Activated CD4-positive, alpha-beta T cell treated with anti-CD3 and anti-CD28 coated beads, Interleukin-2, amount 10 ng/mL, durations not matched to agents 7 days and 5 days (primary cell): ENCODE measurements at places on chromosomes 16 and 17. TPM values are rescaled to one million over a fixed set of nuclear protein-coding genes. Genes with fewer than 3 reads are reported as not detected.

The MMP15 gene
- 0.20 TPM for total RNA-seq

The CDR2L gene
- total RNA-seq: 0.40 TPM

The CALB2 gene
- total RNA-seq: not detected

The NEK8 gene
- 7.3 TPM for total RNA-seq

The SLC47A1 gene
- total RNA-seq: not detected

The CA5A gene
- not detected for total RNA-seq

The HEATR9 gene
- total RNA-seq: 0.27 TPM

The DNAH2 gene
- total RNA-seq: not detected

The FOXF1 gene
- not detected for total RNA-seq

The ITGA2B gene
- 0.47 TPM for total RNA-seq

The ALOXE3 gene
- not detected for total RNA-seq

The DPEP3 gene
- 0.10 TPM for total RNA-seq

The KCNJ2 gene
- total RNA-seq: not detected

The DCAF7 gene
- 135 TPM for total RNA-seq

The PTX4 gene
- total RNA-seq: not detected

The KLHDC4 gene
- 102 TPM for total RNA-seq

The ALOX15B gene
- not detected for total RNA-seq

The TBC1D3K gene
- total RNA-seq: not detected

The CRHR1 gene
- not detected for total RNA-seq

The CACNG3 gene
- not detected for total RNA-seq

The SHCBP1 gene
- total RNA-seq: 42.0 TPM

The SLC12A3 gene
- total RNA-seq: not detected

The CCL4L2 gene
- total RNA-seq: not detected

The E2F4 gene
- total RNA-seq: 114 TPM

The RAB11FIP4 gene
- 34.4 TPM for total RNA-seq

The CNGB1 gene
- not detected for total RNA-seq

The MED13 gene
- total RNA-seq: 65.4 TPM

The ASPHD1 gene
- not detected for total RNA-seq

The ALOX12B gene
- 0.27 TPM for total RNA-seq

The KCNAB3 gene
- 11.8 TPM for total RNA-seq

The TNFRSF13B gene
- total RNA-seq: not detected
